Sigmoid colon (tissue), 7 donors: ENCODE measurements at places on chromosomes 5 and 9. TPM values are rescaled to one million over a fixed set of nuclear protein-coding genes. Genes with fewer than 3 reads are reported as not detected.

The SLC36A3 gene
- not detected for total RNA-seq

The PRUNE2 gene
- 440 TPM for total RNA-seq

The MRPL22 gene
- 13.8 TPM for total RNA-seq

The FANCG gene
- total RNA-seq = 14.7 TPM

The EIF4E1B gene
- total RNA-seq = not detected

The CENPH gene
- 1.3 TPM for total RNA-seq

The CORO2A gene
- 1.7 TPM for total RNA-seq

The ISL1 gene
- 1.1 TPM for total RNA-seq

The PCDHA7 gene
- total RNA-seq = 0.36 TPM

The KIF12 gene
- 1.4 TPM for total RNA-seq

The CCL27 gene
- not detected for total RNA-seq

The TRIP13 gene
- total RNA-seq = 0.83 TPM

The ECM2 gene
- total RNA-seq = 19.7 TPM

The PHYHD1 gene
- total RNA-seq = 30.5 TPM

The HAPLN1 gene
- total RNA-seq = under 0.01 TPM

The PRDM9 gene
- total RNA-seq = not detected

The SYK gene
- 7.8 TPM for total RNA-seq

The LCN9 gene
- total RNA-seq = not detected

The ARHGEF28 gene
- 6.4 TPM for total RNA-seq

The TAF1L gene
- total RNA-seq = not detected

The IRGM gene
- total RNA-seq = not detected

The MARCHF3 gene
- 4.4 TPM for total RNA-seq

The THOC3 gene
- 21.4 TPM for total RNA-seq

The DNAH5 gene
- under 0.01 TPM for total RNA-seq

The ALDOB gene
- total RNA-seq = not detected

The RNF180 gene
- total RNA-seq = 16.6 TPM

The CDH6 gene
- total RNA-seq = 6.9 TPM

The PCDHGA3 gene
- 4.4 TPM for total RNA-seq

The PHF2 gene
- total RNA-seq = 31.9 TPM

The ABHD17B gene
- total RNA-seq = 12.4 TPM

The PCDHGA4 gene
- total RNA-seq = 5.6 TPM

The KCNV2 gene
- total RNA-seq = not detected

The VLDLR gene
- 10.2 TPM for total RNA-seq

The TTC16 gene
- not detected for total RNA-seq

The OGN gene
- 56.1 TPM for total RNA-seq

The SPATA31A7 gene
- total RNA-seq = not detected

The PCDHGB3 gene
- 6.1 TPM for total RNA-seq
